HCT116 (cell line): ENCODE measurements at places on chromosomes 2 and 18. TPM values are rescaled to one million over a fixed set of nuclear protein-coding genes. Genes with fewer than 3 reads are reported as not detected.
A peak's percentile ranks its signal among the peaks of the same experiment; 100 is the strongest.

DNA sequence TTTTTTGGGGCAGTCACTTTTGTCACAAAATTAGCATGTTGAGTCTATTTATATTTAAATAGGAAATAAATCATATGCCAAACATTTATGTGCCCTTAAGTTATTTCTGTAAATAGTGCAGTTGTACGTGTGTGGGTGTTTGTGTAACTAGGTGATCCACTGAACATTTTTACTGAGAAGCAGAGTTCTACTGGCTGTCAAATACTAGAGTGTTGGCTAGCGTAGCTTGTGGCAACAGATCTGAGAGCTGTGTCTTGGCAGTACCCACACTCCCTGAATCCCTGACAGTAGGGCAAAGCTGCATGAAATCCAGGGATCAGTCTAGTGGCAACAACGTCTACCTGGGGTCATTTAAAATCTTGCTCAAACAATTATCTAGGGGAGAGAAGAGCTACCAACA is 273.1 kb upstream of the SLC8A1 start:
- H3K27ac ChIP-seq: no peak overlapping the region
- no peaks in the 10 kb centered on the region for H3K4me1 ChIP-seq
- no peak for DNase-seq
- H3K36me3 ChIP-seq: no peaks in the 10 kb centered on the region
- no peak overlapping the region for H3K4me3 ChIP-seq
- H3K27me3 ChIP-seq: no peaks in the 10 kb centered on the region

DNA sequence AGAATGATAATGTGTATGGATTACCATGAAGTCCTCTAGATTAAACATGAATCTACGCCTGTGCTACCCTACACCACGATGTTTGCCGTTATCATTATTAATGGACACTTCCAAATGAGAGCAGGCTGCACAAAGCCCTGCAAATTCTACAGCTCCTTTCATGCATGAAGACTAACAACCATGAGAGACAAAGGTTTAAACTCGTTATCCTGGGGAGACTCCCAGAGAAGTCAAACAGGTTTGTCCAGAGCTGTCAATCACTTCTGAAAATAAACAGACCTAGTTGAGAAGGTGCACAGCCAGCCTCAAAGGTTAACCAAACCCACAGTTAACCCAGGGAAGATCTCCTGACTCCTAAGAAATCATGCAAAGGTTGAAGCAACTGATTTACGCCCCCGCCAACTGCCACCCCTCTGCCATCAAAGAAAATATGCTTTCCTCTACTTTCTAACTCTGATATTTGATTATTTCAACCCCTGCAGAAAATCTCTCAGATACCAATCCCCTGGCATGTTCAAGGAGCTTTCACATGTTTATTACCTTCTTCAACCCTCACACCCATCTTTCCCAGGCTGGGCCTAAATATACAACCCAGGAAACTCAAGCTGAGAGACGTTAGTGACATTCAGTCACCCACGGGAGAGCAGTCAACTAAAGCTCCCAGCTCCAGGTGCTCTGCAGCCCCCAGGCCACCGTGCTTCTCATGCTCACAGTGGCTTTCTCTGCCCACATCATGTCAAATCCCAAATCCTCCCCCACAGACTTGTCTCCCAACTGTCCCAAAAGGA is 35.9 kb downstream of the MYO5B start:
- H3K4me3 ChIP-seq: no peak overlapping the region
- peaks cover 31% of the 10 kb centered on the region for H3K4me1 ChIP-seq
- H3K36me3 ChIP-seq: no peaks in the 10 kb centered on the region
- H3K27ac ChIP-seq: peak overlapping the region; percentile 50; the same call in 1 of the 2 replicates

GRCh38 chr2:146037334-146037870 is 1517.5 kb upstream of the ZEB2 start:
- no peaks in the 10 kb centered on the region for H3K36me3 ChIP-seq
- no peak overlapping the region for H3K27ac ChIP-seq
- no peak overlapping the region for H3K4me3 ChIP-seq
- no peaks in the 10 kb centered on the region for H3K4me1 ChIP-seq
- DNase-seq: no peak
- H3K27me3 ChIP-seq: no peaks in the 10 kb centered on the region

SPATA3 gene
- total RNA-seq: not detected

YIPF4 gene
- 29.8 TPM for total RNA-seq
